Activated CD4-positive, alpha-beta T cell treated with anti-CD3 and anti-CD28 coated beads for 4 hours (primary cell): ENCODE measurements at places on chromosomes 3 and 15.

DNA sequence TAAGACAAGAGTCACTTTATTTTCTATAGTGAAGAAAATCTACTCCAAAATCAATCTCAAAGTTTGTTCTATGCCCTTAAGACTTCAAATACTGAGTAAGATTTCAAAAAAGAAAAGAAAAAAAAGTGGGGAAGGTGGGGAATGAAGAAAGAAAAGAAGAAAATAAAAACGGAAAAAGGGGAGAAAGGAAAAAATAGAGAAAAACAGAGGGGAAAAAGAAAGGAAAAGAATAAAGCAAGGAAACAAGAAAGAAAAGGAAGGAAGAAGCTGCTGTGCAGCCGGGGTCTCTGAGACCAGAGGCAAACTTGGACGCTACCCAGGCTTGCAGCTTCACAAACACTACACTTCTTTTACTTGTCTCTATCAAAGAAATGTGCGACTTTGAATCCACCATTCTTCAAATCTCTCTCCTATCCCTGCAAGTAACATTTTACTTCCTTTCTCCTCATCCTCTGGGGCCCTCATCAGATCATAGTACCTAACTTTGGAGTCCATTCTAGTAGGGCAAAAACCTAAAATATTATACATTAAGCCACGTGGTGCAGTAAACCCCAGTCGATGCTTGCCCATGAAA, 279.8 kb downstream of the FOXP1 start:
- no peak for DNase-seq

GRCh38 chr3:123281406-123281805, 79.7 kb downstream of the SEC22A start:
- DNase-seq = no peak

- DNase-seq = no peak
Measured at GRCh38 chr3:147651107-147651778, 242.1 kb downstream of the ZIC1 start.

GRCh38 chr3:32869513-32870047, 51.8 kb downstream of the TRIM71 start:
- DNase-seq = no peak

- DNase-seq = no peak
Measured at GRCh38 chr15:91227117-91227516, 127.1 kb downstream of the SV2B start.

DNA sequence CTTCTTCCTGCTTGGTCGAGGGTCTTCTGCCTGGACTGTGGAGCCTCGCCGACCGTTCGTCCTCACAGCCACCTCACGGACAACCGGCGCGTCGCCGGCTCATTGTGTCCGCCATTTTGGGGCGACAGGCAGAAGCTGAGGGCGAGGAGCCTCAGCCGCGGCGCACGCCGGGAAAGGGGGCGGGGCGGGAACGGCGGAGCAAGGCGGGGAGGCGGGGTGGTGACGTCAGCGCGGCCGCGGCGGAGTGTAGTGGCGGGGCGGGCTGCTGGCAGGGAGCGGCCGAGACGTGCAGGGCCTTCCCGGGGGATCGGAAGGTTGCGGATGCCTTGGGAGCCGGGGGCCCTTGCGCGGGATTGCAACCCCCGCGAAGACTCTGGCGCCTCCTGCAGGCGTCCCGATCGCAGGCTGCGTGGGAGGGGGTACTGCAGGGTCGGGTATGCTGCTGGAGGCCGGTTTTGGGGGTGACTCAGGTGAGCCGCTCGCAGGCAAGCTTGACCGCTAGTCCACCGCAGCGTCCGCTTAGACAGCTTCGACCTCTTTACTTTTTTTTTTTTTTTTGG, at the start of gene WDR82:
Gene WDR82 (minus strand): TSS at position 140 of the 560 bp plus-strand sequence. CDS start 288 bp downstream, outside the sequence.
- peak; percentile 98 for DNase-seq

DNA sequence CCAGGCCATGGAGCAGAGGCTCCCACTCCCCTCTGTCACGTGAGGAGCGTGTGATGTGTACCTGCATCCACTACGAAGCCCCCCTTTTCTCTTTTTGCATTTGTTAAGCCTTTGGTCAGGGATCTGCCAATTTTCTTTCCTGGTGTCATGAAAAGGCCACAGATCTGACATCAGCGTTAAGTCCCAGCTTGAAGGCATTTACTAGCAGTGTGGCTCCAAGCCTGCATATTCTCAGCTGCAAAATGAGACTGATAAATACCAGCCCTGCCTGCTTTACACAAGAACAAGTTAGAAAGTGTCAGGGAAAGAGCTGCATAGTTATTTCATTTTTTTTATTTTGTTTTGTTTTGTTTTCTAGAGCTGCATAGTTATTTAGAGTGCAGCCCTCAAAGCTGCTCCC, 2.3 kb upstream of the ANKRD63 start:
- no peak for DNase-seq

GRCh38 chr15:58169934-58170333, 31.8 kb downstream of the AQP9 start:
- DNase-seq = no peak

GRCh38 chr15:32722136-32722535, 4.3 kb downstream of the GREM1 start:
- DNase-seq = no peak

- DNase-seq = no peak
Measured at GRCh38 chr3:90102146-90102545, 994.7 kb downstream of the EPHA3 start.

DNA sequence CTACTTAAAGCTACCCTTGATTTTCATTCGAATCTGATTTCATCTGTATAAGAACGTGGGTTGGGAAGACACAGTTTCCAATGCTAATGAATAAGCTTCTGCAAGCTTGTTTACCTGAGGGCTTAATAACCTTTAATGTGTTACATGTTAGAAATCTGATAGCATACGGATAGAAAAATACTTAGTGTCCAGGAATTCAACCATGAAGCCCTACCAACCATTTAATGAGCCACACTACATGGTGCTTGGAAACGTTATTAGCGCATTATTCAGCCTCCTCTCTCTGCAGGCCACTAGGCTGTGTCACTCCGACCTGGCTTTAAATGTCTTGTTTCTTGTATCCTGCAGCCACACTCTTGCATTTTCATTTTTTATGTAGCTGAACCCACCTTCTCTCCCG, 1.6 kb downstream of the FAM81A start:
- no peak for DNase-seq

GRCh38 chr3:150889106-150889505, 16.1 kb downstream of the MINDY4B start:
- DNase-seq = no peak
